Activated T-helper 17 cell treated with anti-CD3 and anti-CD28 coated beads, Interleukin-2, amount 50 U/mL, for 72 hours (primary cell): ENCODE measurements at places on chromosomes 2 and 18.
A peak's percentile ranks its signal among the peaks of the same experiment; 100 is the strongest.

GRCh38 chr2:69933839-69934613 lies 19.1 kb downstream of the MXD1 start:
- ATAC-seq: peak; percentile 89

DNA sequence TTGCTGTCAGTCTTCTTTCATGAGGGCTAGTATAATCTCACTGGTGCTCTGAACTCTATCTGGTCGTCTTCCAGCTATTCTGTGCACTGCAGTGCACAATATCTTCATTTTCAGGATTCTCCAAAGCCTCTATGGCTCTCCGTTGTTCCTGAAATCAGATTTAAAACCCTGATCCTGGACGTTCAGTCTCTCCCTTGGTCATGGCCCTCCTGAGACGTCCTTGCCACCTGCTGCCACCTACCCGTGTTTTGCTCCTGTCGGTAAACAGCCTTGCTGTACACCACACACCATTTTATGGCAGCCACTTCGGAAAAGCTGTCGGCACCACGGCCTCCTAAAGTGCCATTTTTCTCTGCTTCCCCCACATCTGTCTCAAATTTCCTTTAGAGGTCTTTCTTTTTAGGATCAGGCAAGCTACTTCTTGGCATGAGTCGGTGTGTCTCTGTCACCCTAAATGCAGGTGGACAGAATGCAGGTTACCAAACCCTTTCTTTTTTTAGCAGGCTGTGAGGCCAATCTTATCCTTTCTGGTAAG lies 170.0 kb downstream of the HRH4 start:
- no peak for ATAC-seq

GRCh38 chr2:178110681-178111080 lies 1.6 kb upstream of the RBM45 start:
- no peak for ATAC-seq

- no peak for ATAC-seq
Observed at GRCh38 chr2:48428449-48428848, 101.5 kb upstream of the STON1 start.

DNA sequence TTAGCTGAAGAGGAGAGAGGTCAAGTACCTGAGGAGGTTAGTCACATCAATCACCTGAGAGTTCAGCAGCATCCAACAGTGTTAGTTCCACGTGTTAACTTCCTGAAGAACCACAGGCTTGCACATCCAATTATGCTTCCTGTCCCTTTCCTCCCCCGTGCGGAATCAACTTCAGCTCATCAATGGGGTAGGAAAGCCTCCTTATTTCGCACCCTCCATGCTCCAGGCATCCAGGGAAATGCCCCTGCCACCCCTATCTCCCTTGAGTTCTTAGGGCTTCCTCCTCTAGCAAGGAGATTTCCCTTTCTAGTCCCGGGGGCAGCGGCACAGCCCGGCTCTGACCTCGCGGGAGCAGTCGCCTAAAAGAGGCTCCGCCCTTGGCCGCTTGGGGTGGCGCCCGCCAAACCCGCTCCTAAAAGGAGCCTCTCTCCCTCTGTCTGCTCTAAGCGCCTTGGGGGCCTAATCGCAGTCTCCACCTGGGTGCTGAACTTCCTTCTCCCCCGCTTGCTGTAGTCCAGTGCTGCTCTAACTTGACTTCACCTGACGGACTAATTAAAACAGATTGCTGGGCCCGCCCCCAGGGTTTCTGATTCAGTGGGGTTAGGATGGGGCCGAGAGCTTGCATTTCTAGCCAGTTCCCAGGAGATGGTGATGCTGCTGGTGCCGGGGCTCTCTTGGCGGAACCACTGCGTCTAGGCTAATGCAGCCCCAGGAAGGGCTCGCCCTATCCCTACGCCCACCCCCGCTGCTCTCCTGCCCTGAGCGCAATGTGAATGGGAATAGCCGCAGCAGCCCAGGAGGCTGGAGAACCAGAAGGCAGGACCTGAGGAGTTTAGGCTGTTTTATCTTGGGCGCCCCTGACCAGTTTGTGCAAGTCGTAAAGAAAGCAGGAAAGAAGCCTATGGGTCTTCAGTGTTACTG lies 3.4 kb upstream of the TET3 start:
- no peak for ATAC-seq
